LHCN-M2 (cell line): ENCODE measurements at places on chromosomes 12 and 14.

DNA sequence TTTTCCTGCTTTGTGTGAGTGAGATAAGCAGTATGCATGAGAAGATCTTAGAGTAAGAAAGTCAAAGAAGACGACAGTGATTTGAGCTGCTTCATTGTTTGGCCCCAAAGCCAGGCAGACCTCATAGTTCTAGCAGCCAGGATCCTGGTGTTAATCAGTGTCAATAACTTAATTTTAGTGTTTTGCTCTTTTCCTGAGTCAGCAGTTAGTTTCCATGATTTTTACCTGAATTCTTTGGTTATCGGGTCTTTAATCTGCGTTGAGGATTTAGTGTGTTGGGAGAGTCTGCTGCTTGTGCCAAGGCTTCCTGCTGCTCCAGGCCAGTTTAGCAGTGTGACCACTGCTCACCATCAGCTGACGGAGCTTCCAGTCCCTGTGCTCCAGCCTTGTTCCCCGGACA is 241.6 kb upstream of the SOX5 start:
- no peak for DNase-seq

GRCh38 chr12:120762086-120762485 is 36.5 kb downstream of the ACADS start:
- no peak for DNase-seq

DNA sequence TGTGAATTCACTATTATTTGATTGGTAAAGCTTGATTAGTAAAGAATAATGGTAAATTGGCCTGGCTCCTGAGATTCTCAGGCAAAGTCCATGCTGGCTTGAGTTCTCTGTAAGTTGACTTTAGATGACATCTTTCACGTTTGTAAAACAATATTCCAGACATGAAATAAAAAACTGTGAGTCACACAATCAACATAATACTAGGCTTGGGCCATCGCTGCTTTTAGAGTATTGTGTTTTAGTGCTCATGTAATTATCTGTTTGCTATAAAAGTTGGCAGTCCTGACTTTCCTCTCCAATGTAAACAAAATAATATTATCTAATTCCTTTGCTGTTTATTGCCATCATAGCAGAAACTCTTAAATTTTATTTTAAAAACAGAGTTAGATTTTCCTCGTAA is 3.9 kb upstream of the TBC1D30 start:
- DNase-seq, result no peak

DNA sequence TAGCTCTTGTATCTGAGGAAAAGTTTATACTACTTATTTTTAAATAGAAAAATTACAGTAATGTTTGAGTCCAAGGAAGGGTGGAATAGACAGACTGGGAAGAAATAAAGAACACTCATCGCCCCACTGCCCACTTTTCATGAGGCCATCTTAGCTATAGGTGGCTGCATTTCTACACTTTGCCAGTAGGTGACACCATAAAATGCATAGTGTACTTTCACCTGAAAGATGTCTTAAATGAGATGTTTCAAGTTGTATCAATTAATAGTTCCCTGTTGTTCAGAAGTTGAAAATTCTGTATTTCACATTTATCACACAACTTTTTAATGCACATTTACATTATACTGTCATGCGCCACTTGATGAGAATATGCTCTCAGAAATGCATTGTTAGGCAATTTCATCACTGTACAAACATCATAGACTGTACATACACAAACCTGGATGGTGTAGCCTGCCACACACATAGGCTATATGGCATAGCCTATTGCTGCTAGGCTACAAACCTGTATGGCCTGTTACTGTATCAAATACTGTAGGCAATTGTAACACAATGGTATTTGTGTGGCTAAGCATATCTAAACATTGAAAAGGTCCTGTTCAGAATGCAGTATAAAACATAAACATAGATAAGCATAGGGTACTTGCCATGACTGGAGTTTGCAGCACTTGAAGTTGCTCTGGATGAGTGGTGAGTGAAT is 27.6 kb downstream of the PMCH start:
- DNase-seq, result peak; percentile 31

DNA sequence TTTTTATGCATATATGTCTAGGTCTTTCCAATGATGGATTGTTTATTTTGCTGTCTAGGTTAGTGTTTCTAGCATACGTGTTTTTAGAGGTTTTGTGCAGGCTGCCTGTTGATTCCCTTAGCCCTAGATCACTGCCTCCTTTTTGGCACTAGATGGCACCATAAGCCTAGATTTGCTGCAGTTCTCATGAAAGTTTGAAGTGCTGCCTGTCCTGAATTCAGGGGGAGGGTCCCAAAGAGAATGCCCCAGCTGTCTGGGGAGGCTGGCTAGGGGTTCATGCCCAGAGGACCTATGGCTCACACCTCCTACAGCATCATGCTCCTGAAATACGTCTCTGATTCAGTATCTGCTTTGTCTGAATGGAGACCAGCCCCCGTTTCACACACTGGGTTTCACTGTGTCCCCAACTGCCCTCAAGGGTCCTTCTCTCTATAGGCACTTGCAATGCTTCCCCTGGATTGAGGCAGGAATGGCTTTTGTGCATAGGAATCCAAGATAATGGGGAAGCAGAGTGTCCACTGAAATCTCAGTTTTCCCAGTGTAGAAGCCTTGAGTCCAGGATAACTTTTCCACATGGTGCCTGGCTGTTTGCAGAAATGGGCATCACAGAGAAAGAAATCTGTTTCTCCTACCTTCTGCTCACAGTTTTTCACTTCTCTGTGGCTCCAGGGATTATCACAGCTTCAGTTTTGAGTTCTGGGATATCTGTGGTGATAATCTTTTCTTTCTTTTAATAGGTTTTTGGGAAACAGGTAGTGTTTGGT is 14.2 kb upstream of the TXNRD1 start:
- peak; percentile 57 for DNase-seq

GRCh38 chr12:6204533-6205143 is 4.4 kb downstream of the CD9 start:
- peak; percentile 54 for DNase-seq

DNA sequence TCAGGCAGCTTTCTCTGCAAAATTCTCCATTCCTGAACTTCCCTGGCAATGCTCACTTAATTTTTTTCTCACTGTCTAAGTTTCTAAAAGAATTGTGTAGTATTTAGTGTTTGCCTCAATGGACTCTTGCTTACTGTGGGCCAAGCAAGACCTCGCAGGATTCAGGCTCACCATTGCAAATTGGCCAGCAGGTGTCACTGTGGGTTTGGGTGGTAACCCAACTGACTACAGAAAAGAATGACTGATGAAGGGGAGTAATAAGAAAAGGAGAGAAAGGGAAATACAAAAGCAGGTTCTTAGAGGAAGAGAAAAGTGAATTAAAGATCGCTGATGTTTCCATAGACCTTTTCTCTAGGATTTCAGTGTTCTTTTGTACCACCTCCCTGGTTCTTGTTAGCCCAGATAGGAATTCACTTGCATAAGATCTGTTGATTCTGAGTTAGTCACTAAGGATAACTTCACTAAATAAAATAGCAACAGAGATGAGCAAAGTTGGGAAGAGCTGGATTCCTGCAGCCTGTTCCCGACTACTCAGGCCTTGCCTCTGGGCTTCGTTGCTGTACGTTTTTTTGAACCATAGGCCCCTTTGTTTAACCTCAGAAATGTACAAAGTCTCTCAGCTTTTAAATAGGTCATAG is 386.5 kb upstream of the DDHD1 start:
- DNase-seq, result peak; percentile 68

GRCh38 chr14:84272290-84272721 is 1257.6 kb upstream of the FLRT2 start:
- no peak for DNase-seq
